Activated CD4-positive, alpha-beta T cell treated with anti-CD3 and anti-CD28 coated beads for 36 hours (primary cell): ENCODE measurements at places on chromosomes 1 and 21. TPM values are rescaled to one million over a fixed set of nuclear protein-coding genes. Genes with fewer than 3 reads are reported as not detected.

DNA sequence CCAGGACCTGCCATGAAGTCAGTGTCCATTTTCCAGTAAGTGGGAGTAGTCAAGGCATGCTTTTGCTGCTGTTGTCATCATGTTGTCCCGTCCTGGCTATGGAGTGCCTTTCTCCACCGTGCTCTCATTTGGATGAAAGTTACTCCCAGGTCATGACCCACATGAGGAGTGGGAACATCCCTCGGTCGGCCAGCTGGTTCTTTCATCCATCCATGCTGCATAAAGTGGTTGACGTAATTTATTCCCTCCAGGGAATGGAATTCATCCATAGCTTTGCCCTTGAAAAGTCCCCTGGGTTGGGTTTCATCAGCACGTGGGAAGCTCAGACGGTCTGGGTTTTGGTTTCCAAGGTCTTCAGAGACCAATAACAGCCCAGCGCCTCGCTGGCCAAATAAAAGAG lies 11.6 kb downstream of the PLA2G2A start:
- no peak for DNase-seq

DNA sequence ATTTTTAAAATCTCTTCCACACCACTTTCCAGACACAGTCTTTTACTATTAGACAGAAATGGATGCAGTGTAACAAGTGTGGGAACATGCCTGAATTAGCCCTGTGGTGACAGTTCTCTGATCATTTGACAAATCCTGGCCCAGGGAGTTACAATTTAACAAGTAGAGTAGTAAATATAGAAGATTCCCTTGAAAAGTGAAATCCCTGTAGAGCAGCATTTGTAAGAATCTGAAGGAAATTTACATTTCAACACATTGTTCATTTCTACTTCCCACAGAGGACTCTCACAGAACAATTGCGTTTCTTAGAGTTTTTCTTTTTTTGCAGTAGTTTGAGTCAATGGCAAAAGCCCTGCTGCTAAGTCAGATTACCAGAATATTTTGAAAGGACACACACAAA lies 458.3 kb upstream of the BRINP3 start:
- DNase-seq, result no peak

DNA sequence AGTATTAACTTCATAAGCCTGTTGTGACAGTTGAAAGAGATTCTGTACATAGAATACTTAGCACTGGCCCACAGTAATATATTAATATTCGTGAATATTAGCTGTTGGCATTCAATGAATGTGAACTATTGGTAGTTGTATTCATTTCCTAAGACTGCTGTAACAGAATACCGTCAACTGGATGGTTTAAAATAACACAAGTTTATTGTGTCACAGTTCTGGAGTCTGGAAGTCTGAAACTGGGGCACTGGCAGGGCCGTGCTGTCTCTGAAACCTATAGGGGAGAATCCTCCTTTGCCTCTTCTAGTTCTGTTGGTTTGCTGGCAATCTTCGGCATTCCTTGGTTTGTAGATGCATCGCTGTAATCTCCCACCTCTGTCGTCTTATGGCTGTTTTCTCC lies 47.5 kb downstream of the OLFML3 start:
- no peak for DNase-seq

DNA sequence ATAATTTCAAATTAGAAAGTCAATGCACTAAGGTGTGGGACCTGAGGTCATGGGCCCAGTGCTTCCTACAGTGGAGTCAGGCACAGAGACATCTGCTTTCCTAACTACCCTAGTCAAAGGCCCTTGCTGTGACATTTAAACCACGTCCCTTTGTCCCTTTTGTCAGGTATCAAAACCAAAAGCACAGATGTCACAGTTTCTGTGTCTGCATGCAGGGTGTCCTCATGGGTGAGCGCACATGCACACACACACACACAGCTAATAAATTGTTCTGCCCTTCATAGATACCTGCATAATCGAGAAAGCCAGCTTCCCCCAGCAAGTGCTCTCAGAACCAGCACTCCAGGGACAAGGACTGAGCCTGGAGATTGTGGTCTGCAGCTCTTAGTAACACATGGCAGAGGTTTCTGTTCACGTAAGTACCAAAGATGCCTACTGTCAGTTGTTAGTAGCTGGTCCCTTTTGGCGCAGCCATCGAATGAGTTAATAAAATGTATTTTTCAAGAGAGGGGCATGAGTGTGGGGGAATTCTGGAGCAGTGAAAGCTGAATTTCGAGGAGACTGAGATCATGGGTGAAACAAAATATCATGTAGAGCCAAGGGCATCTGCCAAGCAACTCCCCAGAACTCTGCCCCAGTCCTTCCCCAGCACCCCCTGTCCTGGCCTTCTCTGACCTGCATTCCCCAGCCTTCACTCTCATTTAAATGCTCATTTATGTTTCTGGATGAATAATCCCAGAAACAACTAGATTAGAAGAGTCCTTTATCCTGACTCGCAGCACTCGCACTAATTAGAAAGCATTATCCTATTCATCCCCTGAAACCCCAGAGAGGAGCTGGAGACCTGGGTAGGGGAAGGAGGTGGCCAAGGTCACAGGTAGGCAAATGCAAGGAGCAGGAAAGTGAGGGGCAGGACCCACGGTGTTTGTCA lies 25.5 kb downstream of the TNR start:
- no peak for DNase-seq

DNA sequence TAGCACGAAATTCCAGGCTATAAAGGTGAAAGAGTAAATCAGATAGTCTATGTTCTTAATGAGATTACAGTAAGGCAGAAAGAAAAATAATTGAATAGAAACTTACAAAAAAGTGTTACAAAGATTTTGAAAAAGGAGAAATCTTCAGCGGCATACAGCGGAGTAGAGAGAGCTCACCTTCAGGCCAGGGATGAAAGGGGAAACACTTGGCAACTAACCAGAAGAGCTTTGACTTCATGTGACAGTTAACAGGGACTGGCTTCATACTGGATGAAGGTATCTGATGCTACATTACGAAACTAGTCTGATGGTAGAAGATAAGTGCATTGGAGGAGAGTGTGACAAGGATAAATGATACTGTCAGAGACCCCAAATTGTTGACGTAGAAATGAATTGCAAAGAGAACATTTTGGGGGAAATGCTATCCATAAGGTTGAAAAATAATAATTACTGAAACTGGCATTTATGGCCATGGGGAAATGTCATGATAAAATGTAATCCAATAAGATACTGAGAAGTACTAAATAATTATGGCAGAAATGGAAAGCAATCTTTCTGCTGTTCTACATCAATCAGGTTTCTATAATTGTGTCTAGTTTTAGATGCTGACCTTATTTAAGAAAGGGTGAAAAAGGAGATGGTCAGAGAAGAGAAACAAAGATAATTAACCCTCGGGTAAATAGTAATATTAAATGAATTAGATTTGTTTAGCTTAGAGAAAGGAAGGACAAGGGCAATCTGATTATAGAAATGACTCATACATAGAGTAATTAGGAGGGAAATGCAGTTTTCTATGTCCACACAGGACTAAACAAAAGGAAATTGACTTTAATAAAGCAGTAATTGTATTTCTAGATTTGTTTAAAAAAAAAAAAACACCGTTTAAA lies 808.7 kb downstream of the NCAM2 start:
- no peak for DNase-seq

- no peak for DNase-seq
Measured at GRCh38 chr1:203492748-203493130, 1.2 kb upstream of the OPTC start.

The TAS1R1 gene
- total RNA-seq, result 0.07 TPM

The S100A16 gene
- not detected for total RNA-seq

The C1orf185 gene
- total RNA-seq, result not detected
